ENCODE measurements at places on chromosomes 2 and 18.

- peak; percentile 82 for DNase-seq
These were observed 103.6 kb downstream of the CDK15 start for GRCh38 chr2:201909961-201910361.

DNA sequence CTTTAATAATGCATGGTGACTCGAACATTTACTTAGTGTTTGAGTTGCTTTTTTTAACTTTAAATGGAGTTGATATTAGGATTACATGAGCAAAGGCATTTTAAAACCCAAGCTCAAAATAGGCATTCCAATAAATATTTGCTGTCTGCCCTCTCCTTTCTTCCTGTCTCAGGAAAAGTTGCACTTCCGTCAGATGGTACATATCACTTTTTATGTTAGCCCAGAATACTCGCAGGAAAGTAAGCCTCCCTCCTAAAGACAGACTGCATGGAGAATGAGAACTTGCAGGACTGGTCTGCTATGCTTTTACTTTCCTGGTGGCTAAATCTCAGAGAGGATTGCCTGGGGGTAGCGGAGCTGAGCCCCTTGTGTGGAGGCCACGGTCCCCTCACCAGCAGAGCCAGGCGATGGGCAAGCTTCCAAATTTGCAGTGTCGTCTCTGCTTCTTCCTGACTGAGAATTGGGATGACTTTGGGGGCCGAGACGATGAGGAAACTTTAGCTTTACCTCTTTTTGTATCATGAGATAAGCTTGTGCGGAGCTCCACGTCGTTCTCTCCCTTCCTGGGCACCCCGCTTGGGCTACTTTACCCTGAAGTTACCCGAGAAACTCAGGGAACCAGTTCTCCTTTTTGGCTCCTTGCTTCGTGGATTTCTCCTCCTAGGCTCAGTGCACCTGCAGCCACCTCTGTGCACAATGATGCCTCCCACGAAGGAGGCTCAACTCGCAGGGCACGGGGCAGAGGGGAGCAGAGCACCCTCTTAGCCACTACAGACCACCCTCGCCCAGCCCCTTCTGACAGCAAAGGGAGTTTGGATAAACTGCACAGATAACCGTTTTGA, 223.3 kb downstream of the SH3RF3 start:
- DNase-seq = no peak

DNA sequence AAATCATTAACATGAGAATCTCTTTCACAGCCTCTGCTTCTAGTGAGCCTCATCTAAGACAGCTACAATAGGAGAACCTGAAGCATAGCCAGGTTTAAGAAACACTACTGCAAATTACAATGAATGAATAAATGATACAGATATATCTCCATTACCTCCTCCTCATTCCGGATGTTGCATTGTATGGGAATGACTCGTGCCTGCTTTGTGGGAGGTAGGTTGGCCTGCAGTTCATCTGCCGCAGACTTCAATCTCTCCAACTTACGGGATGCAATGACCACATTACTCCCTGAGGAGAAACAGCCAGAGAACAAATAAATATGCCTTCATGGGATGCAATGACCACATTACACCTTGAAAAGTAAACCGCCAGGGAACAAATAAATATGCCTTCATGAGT, 15.4 kb downstream of the PECR start:
- DNase-seq = no peak

GRCh38 chr18:79738041-79738461, 58.4 kb downstream of the CTDP1 start:
- no peak for DNase-seq

DNA sequence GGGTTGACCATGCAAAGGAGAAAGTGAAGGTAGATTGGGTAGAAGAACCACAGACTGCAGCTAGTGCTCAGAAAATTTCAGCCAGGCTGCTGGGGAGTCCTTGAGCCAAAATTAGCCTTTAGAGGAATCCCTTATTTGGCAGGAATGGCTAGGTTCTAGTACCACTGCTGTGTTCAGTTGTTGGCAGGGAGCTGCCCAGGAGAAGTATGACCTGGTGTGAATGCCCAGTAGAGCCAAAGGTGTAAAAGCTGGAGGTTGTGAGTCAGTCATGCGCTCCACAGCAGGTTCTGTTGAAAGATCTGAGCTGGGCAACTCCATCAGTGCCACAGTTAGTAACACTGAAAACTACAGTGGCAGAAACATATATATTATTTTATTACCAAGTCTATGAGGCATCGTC, 36.4 kb upstream of the TBR1 start:
- DNase-seq = no peak

DNA sequence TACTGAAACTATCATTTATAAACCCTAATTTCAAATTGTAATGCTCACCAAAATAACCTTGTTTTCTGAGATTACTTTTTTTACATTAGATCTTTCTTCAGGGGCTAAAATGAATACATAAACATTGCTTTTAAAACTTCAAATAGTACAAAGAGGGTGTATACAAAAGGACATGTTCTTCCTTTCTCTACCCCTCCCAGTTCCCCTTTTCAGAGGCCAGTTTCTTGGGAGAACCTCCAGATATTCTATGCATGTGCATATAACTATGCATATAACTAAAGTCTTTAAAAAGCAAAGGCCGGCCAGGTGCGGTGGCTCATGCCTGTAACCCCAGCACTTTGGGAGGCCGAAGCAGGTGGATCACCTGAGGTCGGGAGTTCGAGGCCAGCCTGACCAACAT, 10.6 kb upstream of the FAM117B start:
- no peak for DNase-seq

GRCh38 chr2:219026946-219027345, 14.4 kb downstream of the CFAP65 start:
- no peak for DNase-seq
